ENCODE measurements at places on chromosomes 3 and 15.

GRCh38 chr3:197798863-197799262 lies 7.8 kb downstream of the LRCH3 start:
- no peak for DNase-seq

- no peak for DNase-seq
Measured at GRCh38 chr15:79261836-79262235, 20.7 kb upstream of the ANKRD34C start.

DNA sequence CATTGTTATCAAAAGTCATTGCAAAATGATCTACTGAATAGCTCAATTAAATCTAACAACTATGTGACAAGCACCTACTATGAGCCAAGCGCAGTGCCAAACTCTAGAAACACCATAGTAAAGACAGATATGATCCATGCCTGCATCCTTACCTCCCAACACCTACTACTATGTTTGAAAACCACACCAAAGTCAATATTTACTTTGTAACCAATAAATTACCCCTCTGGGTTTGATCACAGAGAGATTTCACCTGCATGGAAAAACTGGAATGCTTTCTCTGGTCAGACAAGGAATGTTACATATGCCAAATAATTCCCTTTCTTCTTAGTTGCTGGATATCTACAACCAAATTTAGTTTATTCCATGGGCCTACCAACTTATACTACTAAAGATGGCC lies 422.2 kb downstream of the FHIT start:
- DNase-seq = no peak

DNA sequence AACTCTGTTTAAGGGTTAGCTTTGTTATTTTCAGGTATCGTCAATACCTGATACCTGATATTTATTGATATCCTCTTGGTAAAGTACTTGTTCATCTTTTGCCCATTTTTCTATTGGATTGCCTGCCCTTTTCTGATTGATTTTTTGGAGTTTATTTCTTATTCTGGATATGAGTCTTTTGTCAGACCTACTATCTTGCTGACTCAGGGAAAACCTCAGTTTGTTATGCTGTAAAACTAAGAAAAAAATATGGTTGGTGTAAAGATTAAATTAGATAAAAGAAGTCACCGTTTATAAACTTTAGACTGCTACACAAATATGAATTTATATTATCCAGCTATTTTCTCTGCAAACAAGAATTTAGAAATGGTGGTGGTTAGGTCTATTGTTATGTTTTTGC lies 65.9 kb downstream of the CHRNA7 start:
- no peak for DNase-seq

DNA sequence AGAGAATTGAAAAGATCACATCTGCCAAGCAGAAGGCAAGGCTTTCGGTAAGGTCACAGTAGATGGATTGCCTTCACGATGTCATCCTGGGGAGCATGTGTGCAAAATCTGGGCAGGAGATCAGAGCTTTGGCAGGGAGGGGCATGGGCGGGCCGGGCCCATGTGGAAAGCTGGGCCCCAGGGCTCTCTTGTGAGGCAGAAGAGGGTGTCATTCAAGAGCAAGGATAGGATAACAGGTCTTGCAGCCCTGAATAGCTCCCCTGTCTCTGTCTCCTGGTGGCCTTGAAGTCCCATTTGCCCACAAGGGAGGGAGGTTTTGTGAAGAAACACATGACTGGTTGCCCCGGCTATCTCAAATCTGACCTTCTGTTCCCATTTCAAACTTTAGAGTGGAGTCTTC lies 172.0 kb downstream of the OPA1 start:
- DNase-seq = no peak

GRCh38 chr3:8741581-8742261 lies 8.1 kb downstream of the CAV3 start:
- DNase-seq = peak; percentile 78

- no peak for DNase-seq
Measured at GRCh38 chr15:88932875-88933330, 19.7 kb upstream of the MFGE8 start.

DNA sequence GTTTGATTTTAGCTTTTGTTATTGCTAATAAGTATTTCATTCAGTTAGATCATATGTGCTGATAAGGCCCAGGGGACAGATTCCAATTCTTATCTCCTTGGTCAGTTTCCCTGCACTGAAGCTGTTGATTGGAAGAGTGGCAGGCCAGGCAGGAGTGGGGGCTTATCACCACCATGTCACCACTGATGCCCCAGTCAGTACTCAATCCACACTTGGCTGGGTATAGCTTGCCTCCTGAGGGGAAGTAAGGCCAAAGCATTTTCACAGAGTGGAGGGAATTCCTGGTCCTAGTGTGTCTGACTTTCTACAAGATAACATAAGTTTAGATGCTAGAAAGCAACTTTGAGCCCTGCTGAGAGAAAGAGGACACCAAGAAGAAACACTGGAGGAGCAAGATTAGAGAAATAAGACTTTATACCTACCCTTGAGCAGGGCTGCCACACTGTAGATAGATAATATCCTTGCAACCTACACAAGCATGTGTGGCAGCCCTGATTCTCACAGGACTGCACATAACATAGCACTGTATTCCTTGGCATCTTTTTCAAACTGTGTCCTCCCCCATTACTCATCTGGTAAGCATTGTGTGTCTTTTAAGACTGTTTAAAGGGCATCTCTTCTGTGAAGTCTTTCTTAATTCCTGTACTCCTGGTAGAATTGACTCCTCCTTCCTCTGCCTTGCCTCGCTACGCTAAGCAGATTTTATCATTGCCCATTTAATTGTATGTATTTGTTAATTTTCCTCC lies 24.3 kb downstream of the OXNAD1 start:
- DNase-seq = no peak

- no peak for DNase-seq
Measured at GRCh38 chr3:64642327-64643151, 45.3 kb downstream of the ADAMTS9 start.

DNA sequence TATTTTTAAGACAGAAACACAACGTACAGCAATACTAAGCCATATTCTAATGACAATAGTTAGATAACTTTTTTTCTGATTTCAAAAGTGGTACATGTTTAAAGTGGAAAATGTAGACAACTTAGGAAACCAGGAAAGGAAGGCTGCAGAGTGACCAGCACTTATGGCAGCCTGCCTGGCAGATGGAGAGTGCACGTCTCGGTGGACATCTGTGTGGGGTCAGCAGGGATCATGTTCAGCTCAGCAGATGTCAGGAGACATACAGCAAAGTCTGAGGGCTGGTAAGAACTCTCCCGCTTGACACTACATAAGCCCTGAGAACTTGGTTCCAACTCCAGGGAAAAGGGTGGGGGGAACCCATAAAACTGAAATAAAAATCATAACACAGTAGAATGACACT lies 128.6 kb upstream of the ADPGK start:
- no peak for DNase-seq

DNA sequence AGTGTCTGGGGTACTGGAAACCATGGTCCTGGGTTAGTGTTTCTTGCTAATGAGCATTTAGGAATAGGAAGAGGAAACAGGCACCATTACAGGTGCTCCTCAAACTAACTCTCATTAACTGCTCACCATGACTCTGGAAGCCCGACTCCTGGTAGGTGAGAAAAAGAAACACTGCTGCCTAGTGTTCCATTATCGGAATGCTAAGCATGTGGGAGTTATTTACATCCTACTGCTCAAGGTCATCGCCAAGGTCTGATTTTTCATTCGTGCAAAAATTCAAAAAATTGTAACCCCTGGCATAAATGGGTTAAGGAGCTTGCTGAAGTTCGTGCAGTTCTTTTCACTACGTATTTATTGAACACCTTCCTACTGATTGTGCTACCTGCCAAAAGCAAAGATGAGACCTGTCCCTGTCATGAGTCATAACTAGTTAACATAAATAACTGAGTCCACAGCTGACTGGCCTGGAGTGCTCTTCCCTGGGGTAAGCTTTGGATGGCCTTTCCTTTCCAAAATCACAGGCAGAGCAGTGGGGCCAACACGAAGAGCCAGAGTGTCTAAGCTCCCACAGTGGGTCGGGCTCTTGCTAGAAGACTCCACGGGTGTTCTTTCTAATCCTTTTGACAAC lies 22.7 kb upstream of the PAQR5 start:
- no peak for DNase-seq

GRCh38 chr15:32651229-32651837 lies 9.8 kb downstream of the SCG5 start:
- DNase-seq = peak; percentile 51

- DNase-seq = no peak
Measured at GRCh38 chr3:187746442-187747281, 1.4 kb upstream of the BCL6 start.

- DNase-seq = no peak
Measured at GRCh38 chr3:174332391-174332790, 526.7 kb upstream of the NAALADL2 start.

GRCh38 chr15:99169769-99170311 lies 65.0 kb downstream of the SYNM start:
- DNase-seq = peak; percentile 46

GRCh38 chr3:30893678-30894325 lies 659 bp downstream of the GADL1 start:
- no peak for DNase-seq

DNA sequence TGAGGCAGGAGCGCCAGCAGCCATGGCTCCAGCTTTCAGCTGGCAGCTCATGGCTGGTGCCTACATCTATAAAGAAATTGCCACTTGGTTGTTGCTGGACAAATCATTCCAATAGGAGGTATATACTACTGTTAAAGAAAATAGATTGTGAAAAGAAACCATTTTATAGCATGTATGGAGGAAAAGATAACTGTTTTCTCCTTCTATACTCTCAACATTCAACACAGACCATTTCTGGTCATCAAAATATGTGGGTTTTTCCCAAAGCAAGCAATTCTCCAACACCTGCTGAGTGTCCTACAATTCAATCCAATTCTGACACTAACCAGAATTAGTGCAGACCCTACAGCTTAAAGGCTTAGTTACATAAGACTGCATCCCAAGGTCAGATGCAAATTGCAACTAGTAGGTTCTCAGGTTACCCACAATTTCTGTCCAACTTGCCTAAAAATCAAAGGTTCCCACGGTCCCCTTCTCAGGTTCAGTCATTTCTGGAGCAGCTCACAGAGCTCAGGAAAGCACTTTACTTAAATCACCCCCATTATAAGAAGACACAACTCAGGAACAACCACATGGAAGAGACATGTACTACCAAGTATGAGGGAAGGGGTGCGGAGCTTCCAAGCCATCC lies 42.4 kb upstream of the STRIT1 start:
- no peak for DNase-seq

DNA sequence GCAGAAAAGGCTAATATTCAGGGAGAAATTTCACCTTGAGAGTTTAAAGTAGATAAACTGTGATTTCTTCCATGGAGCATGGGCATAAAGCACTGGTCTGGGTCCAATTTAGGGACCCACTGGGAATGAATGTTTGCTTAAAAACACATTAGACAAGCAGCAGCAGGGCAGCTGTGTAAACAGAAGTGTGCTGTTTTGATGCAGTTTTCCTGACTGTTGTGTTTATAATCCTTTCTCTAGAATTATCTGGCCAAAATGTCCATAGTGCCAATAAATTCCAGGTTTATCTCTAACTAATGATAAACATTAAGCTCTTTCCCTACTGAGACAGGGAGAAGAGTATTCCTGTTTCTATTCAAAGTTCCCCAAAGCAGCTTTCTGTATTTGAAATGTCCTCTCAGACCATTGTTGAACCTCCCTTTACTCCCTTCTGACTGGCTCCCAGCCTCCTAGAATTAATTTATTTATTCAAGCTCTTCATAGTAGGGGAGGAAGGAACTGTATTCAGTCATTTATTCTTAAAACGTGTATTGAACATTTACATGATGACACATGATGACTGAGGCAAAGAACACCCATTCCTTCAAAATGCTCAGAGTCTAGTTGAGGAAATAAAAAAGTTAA lies 7.0 kb upstream of the TM4SF18 start:
- DNase-seq = no peak

DNA sequence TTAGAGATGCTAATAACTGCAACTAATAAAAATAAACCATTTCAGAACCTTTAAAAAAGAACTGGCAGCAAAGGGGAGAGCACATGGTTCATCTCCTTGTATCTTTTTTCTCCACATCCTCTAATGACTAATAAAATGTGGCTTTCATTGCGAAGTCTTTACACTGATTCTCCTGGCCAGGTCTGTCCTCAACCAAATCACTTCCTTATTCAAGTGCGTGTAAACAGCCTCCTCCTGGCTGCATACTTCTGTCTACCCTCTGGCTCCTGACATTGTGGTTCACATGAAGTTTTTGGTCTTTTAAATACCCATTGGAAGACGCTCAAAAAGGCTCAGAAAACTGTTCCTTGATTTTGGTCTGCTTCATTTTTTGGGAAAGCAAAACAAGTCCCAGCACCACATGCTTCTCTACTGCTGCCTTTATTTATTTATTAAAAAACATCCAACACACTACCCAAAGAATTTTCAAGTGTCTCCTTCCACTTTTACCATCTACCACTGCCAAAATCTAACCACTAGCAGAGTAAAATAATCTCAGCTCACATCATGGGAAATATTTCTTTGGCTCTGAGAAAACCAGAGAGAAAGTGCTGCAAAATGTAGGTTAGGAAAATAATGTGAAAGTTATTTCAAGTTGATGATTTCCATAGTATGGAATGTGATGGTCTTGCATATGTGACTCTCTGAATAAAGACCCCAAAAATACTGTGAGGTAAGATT lies 85.1 kb downstream of the EFL1 start:
- peak; percentile 58 for DNase-seq

GRCh38 chr3:171186383-171186782 lies 159.9 kb upstream of the SLC2A2 start:
- no peak for DNase-seq

DNA sequence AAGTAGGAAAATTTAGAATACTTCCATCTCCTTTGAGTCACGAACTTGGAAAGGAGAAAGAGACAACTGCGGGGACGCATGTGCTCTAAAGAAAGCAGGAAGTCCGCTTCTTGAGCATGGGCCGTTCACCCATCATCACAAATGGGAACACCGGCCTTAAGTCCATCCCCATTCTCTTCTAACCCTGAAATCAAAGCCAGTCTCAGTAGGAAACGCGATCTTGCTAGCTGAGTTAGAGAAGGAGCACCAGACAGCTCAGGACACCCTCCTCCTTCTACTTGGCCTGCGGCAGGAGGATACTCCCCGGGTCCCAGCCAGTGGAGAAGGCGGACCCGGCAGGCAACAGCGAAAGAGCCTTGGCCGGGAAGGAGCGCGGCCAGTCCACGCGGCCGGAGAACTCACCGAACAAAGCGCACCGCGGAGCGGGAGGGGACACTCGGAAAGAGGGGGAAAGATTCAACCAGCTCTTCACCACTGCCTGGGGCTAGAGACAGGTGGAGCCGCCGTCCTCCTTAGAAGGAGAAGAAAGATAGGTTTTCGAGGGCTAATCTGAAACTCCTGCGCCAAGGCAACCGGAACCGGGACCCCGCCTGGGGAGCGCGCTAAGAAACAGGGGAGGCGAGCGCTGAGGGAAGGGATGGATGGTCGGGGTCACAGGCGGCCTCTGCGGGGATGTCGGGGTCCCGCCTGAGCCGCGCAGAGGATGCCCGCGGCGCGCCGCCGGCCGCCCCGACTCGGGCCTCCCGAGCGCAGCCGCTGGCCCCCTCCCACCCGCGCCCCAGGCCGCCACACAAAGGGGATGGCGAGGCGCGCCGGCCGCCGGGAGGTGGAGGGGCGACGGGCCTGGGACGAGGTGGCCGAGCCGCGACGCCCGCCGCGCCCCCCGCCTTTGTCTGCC lies 818 bp downstream of the SLC4A7 start:
- no peak for DNase-seq

- peak; percentile 42 for DNase-seq
Measured at GRCh38 chr15:52050416-52050815, 31.4 kb downstream of the MAPK6 start.

GRCh38 chr15:64697911-64698369 lies 77.4 kb downstream of the RBPMS2 start:
- DNase-seq = no peak

GRCh38 chr3:96915445-96915844 lies 101.1 kb downstream of the EPHA6 start:
- no peak for DNase-seq

- DNase-seq = no peak
Measured at GRCh38 chr3:194455481-194455880, 31.3 kb downstream of the ATP13A3 start.
